Aorta (tissue), 5 donors: ENCODE measurements at places on chromosomes 13 and 19. TPM values are rescaled to one million over a fixed set of nuclear protein-coding genes. Genes with fewer than 3 reads are reported as not detected.

DNA sequence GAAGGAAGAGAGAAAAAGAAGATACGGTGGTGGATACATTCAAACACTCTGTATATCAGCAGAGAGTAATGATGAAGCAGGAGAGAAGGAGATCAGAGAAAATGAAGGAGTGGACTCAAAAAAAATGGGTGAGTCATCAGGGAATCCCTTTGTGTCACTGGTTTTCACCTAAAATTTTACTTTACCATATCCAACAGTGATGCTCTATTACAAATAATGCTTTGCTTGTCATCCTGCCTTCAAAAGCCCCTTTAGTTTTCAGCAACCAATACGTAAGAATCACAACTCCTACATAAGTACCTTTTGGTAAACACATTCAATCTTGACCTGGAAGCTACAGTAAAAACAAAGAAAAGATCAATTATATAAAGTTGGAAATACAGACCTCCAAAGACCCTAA, 88.8 kb downstream of the ENOX1 start:
- no peak for DNase-seq

DNA sequence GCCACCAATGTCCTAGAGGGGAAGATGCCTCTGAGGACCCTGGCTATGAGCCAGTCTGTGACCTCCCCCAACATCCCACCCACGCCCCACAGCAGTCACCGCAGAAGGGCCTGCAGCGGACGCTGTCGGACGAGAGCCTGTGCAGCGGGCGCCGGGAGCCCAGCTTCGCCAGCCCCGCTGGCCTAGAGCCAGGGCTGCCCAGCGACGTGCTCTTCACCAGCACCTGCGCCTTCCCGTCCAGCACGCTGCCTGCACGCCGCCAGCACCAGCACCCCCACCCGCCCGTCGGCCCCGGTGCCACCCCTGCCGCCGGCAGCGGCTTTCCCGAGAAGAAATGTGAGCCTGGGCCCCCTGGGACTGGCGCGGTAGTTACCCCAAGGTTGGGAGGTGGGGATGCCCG, 30.6 kb downstream of the DPF1 start:
- no peak for DNase-seq

- DNase-seq: no peak
Observed at GRCh38 chr13:45950386-45951000, 98.9 kb upstream of the SIAH3 start.

Gene NUCB1
- polyA plus RNA-seq: 82.9 TPM

GRCh38 chr13:110869805-110870706, 44.8 kb downstream of the ANKRD10 start:
- peak; percentile 96 for DNase-seq

DNA sequence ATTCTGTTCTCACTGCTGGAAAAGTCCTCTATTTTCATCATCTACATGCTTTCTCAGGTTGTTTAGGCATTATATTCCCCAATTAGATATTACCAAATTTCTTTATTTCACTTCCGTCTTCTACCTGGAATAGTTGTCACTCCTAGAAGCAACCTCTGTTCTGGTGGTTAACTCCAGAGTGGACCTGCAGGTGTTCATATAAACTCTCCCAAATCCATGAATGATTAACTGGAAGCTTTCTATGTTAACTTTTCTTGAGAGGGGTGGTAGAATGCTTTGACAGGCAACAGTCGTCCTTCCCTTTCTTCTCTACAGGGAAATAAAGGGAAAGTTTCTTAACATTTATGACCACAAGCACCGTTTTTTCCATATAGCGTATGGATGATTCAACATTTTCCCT, 48.4 kb upstream of the UFM1 start:
- no peak for DNase-seq
